HL-60 (cell line): ENCODE measurements at places on chromosomes 7 and 10.

GRCh38 chr10:104371753-104372152, 18.1 kb downstream of the CFAP58 start:
- no peak for DNase-seq

GRCh38 chr10:106819490-106819889, 345.0 kb downstream of the SORCS1 start:
- DNase-seq = no peak

DNA sequence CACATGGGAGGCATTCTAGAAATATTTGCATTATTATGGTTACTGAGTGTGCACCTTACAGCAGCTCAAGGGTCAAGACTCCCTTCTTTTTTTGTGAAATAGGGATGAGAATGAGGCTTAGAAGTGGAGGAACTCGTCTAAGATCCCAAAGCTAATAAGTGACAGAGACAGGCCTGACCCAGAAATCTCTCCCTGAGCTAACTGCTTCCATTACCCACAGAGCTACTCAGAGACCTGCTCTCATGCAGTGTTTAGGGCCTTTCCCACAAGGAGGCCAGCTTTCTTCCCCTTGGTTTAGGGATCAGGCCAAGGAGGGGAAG, 301.7 kb downstream of the RPS24 start:
- no peak for DNase-seq

DNA sequence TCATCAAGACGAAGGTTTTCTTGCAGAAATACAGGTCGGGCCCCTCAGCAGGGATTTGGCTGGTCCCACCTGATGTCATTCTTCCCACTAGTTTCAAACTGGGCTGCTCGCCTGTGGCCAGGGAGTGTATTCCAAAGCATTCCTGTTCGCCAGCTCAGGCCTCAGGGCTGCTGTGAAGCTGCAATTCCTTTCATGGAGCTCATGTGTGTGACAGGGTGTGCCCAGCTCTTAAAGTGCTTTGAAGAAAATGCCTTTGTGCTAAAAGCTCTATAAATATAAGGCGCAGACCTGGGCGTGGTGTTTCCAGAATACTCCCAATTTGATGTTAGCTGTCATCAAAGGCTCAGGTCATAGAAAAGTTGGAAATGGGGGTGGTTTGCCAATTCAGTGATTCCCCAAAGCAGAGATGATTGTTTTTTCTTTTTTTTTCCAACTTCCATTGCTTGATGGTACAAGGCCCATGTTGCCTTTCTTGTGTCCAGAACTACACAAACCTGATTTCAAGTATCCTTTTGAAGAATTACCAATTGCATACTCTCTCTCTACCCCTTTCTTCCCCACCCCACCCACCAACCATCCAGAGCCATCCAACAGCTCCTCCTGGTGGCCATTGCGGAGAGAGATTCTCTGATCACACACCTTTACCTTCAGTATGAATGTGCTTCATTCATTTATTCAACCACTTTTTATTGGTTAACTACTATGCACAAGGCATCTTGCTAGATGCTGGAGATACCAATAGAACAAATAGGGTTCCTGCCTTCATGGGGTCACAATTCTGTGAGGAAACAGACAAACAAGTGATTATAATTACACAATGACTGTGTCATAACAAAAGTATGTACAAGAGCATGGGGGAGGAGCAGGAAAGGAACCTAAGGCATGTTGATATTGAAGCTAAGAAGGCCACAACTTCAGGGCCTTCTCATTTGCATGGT, 297.3 kb upstream of the LYZL1 start:
- peak; percentile 30 for DNase-seq

DNA sequence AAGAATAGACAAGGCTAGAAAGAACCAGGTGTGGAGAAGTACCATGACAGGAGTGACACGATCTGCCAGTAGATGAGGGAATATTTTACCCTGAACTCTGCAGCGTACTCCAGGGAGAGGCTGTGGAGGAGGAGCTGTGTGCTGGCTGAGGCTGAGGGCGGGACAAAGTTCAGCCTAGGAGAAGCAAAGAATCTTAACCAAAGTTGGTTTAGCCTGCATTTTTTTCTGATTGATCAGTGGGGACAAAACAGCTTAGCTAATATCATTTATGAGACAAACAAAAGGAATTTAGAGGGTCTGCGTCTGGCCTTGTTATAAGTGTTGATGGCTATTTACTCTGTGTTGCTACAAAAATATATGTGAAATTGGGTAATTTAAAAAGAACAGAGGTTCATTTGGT, 5.2 kb upstream of the NPSR1 start:
- DNase-seq = no peak

DNA sequence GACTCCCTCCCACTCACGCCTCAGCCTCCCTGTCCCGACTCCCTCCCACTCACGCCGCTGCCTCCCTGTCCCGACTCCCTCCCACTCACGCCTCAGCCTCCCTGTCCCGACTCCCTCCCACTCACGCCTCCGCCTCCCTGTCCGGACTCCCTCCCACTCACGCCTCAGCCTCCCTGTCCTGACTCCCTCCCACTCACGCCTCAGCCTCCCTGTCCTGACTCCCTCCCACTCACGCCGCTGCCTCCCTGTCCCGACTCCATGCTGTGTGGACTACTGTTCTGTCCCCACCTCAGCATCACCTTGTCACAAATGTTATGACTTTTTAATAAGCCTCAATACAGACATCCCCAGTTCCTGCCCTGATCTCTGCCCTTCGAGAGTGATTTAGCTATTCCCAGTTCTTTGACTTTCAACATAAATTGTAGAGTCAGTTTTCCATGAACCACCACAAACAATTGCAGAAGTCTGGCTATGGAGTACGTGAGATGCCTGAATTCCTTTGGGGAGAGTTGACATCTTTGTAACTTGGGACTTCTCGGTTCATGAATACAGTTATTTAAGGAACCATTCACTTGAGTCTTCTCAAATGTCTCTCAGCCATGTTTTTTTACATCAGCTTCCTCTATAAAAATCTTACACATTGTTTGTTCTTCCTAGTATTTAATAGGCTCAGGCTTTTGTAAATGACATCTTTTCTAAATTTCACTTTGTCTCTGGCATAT, 71.9 kb downstream of the FOXL3 start:
- no peak for DNase-seq

GRCh38 chr7:89264126-89264525, 468.6 kb upstream of the TEX47 start:
- DNase-seq = no peak

- DNase-seq = peak; percentile 33
These were observed 31.3 kb upstream of the SMC3 start for GRCh38 chr10:110535958-110536891.

GRCh38 chr7:114148779-114149178, 230.0 kb upstream of the PPP1R3A start:
- no peak for DNase-seq

GRCh38 chr10:117477961-117478670, 64.4 kb upstream of the EMX2 start:
- DNase-seq = no peak

DNA sequence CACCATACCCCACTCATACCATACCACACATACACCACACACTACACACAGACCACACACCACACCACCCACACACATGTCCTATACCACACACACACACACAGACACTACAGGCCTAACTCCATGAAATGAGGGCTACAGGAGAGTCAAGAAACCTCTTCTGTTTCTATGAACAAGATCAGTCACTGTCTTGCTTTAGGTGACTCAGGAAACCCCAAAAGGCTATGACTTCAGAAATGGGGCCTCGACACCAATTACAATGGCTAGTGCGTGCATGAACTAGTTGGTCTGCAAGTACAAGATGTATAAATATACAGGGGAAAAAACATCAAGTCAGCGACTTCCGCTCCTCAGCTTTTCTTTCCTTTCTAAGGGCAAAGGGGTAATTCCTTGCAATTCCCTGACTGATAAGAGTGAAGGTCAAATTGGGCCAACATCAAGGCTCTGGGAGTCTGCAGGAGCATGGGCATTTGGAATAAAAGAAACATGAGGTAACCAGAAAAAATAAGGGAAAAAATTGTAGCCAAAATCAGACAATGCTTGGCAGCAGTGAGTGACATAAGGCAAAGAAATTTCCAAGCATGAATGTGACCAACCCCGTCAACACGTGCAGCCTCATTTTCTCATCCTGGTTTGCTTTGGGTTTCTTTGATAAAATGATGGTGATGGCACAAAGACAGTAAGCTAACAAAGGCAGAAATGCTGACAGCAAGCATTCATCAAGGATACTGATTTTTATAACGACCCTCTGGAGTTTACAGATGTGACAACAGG, 1.5 kb downstream of the PKD1L1 start:
- DNase-seq = no peak

GRCh38 chr10:13072339-13072738, 27.6 kb upstream of the OPTN start:
- no peak for DNase-seq

- DNase-seq = no peak
These were observed 322.5 kb upstream of the ZMIZ1 start for GRCh38 chr10:78746155-78746763.
